Neural progenitor cell (in vitro differentiated cells): ENCODE measurements at places on chromosomes 2 and 18. TPM values are rescaled to one million over a fixed set of nuclear protein-coding genes. Genes with fewer than 3 reads are reported as not detected.

Gene PFN4
- 0.21 and 0.43 TPM in 2 replicates for total RNA-seq

Gene TRPM8
- 4.9 and 7.5 TPM in 2 replicates for total RNA-seq

Gene UGT1A5
- total RNA-seq = not detected in 2 replicates

Gene IKZF2
- 29.3 and 29.7 TPM in 2 replicates for total RNA-seq

Gene CCDC74B
- total RNA-seq = 8.8 and 13.8 TPM in 2 replicates
